ENCODE measurements at places on chromosomes 2 and 18. TPM values are rescaled to one million over a fixed set of nuclear protein-coding genes. Genes with fewer than 3 reads are reported as not detected.

ABCG5 gene
- total RNA-seq, result not detected

LIMS4 gene
- 1.2 TPM for total RNA-seq

SH3RF3 gene
- 0.89 TPM for total RNA-seq

PDE6D gene
- total RNA-seq, result 25.9 TPM

MC5R gene
- total RNA-seq, result not detected

ANAPC1 gene
- 112 TPM for total RNA-seq

Measured in activated T-cell treated with anti-CD3 and anti-CD28 coated beads, Interleukin-2, amount 50 U/mL, for 4 hours (primary cell).